Effector memory CD4-positive, alpha-beta T cell (primary cell): ENCODE measurements at places on chromosomes 6 and 20.

GRCh38 chr6:13765570-13765969 is 48.8 kb downstream of the MCUR1 start:
- no peak for DNase-seq

DNA sequence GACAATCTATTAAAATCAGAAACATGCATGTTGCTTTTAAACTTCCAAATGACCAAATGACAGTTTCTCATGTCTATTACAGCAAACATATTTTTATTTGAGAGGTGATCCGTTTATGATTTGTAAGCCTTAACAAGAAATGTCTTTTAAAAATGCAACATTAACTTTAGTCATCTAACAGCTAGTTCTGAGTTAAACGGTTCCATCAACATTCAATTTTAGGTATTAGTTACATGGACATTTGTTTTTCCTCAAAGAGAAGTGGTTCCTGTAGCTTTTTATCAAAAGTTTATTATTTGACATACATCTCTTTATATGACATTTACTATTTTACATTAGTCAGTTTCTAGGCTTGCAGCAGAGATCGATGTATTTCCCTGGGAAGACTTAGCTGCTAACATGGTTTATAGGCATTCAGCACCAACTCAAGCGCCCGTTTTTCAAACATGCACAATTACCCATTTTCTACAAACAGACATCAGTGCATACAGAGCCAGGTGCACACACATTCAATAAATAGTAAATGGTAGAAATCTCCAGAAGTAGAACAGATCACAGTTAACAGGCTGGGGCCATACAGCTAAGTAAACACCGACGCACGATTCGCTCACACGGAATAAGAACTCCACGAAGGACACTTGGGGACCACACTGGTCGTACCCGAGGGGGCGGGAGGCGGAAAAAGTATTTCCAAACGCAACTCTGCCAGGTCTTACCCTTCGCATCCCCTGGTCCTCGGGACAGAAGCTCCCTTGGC is 882 bp downstream of the CNR1 start:
- no peak for DNase-seq

DNA sequence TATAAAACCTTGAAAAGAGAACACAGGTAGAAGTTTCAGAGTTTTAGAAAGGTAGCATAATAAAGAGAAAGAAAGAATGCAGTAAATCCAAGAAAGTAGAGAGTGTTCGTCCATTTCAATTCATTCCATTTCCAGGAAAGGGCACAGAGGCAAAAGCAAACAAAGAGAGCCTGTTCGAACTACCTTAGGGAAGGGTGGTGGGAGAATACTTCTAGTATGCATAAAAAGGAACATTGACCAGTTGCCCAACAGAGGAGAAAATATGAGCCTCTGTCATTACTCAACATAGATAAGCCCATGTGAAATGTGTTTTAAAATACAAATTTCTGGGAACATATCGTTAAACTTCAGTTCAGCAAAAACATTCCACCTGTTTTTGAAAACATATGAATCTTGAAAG is 60.6 kb downstream of the CYP39A1 start:
- DNase-seq: no peak

DNA sequence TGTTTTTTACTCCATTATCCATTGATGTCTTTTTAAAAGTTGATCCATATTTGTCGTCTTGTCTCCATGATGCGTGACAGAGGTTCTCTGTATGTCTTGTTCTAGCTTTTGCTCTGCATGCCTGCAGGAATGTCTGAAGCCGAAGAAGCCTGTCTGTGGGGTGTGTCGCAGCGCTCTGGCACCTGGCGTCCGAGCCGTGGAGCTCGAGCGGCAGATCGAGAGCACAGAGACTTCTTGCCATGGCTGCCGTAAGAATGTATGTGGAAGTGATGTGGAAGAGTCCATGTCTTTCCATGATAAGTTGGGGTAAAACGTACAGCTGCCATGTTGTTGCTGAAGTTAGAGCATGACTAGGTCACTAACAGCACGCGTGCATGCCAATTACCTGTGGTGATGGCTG is 5.3 kb downstream of the RNF114 start:
- DNase-seq: no peak

DNA sequence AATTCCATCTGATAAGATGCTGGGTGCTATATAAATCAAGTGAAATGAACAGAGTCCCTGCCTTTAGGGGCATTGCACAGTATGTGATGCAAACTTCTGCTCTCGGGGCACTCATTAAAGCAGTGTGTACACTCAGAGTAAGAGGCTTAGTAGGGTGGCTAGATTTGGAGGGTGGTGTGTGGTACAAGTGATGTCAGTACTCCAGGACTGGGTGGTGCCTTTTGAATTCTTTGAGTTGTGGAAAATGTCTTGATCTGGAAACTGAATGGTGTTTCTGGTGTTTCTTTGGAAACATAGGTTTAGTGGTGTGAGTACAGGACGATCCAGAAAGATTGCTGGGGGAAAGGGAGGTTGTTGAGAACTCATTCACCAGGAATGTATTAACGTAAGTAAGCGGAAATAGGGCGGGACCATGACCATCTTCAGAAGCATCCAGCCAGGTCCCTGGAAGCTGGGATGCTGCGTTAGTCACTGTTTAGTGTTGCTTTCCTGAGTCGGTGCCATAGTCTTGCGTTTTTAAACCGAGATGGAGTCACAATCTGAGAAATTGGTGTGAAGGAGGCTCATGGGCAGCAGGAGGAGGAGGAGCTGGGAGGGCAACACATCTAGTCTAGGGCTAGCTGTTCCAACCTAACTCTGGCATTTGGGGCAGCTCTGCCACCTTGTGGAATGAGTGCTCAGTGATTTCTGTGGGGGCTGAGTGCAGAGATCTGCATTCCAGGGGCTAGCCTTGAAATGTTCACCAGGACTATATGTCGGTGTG is 70.3 kb downstream of the SCAND1 start:
- DNase-seq: peak; percentile 30

GRCh38 chr6:169866668-169867521 is 115.5 kb downstream of the ERMARD start:
- DNase-seq: no peak

DNA sequence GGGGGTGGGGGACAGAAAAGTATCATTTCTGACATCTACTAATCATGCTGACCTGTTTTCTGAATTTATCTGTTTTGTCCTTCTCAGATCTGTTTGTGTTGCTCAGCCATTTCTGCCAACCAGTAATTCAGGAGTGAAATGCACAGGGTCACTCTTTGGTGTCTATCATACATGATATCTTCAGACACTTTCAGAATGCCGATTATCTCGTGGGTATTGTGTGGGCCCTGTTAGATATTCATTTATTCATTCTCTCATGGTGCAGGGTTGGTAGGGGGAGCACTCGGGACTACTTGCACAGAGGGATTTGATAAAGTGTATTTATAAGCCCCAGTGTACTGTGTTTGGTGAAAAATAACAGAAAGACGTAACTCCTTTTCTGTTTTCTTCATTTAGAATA is 101.2 kb upstream of the CITED2 start:
- DNase-seq: no peak
